ENCODE measurements at places on chromosomes 7 and 10.
A peak's percentile ranks its signal among the peaks of the same experiment; 100 is the strongest.

- DNase-seq = no peak
These were observed 12.8 kb downstream of the SCRN1 start for GRCh38 chr7:29976673-29977415.

DNA sequence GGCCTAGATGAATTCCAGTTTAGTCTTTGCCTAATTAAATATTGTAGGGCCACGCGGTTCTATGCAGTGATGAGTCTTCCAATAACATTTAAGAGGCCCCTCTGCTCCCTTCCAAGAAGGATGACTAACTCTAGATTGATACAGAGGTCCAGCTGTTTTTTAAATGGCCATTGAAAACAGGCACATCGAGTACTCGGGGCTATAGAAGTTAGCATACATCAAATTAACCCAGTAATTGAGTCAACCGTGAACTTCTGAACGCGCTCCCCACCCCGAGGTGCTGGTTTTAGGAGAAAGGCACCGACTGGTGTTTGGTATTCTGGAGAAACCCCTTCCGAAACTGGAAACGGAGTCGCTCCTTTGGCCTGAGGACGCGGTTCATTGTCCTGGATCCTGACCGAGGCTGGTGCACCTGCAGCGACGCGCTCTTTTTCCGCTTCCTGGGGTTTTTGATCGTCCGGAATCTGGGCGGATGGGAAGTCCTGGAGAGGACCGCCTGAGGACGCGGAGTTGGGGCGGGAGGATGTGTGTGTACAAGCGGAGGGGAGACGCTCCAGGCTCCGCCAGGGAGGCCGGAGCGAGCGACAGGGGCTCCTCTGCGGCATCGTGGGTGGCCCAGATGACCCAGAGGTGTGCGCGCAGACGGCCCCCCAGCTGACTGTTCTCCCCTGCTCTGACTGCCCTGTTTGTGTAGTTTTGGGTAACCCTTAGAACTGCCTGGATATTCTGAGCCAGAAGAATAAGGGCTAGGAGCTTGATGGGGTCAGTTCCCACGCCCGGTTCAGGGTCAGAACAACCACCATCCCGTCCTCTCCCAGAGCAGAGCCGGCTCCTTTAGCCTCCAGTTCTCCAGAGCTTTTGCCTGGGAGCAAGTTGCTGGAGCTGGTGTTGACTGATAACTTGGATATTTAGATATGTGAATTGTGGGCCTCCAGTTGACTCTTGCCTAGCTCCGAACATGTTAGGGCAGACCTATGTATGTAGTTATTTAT lies 711 bp downstream of the FAM221A start:
- no peak for DNase-seq

DNA sequence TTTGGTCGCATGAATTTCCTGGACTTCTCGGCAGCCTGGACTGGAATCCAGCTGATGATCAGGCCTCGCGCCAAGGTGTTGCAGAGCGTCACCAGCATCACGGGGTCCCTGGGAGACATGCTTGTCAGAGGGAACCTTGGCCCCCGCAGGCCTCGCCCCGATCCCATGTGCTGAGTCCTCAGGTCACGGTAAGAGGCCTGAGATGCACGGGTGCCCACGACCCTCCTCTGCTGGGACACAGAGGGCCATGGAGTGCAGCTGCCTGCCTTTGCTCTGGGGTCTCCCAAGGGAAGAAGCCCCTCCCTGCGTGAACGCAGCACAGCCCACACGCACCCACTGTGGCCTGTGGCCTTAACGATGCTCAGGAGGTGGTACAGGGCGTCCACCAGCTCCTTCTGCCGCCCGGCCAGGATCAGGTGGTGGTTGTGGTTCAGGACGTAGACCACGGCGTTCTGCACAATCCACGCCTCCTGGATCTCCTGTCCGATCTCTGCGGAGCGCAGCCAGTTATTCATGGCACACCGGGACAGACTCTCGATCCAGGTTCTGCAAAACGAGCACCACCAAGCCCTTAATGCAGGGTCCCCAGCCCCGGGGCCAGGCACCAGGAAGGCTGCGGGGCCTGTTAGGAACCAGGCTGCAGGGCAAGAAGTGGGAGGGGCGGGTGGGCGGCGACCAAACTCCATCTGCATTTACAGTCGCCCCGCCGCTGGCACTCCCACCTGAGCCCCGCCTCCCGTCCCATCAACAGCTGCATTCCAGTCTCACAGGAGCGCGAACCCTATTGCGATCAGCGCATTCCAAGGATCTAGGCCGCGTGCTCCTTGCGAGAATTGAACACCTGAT lies 29.4 kb downstream of the CFAP46 start:
- no peak for DNase-seq

DNA sequence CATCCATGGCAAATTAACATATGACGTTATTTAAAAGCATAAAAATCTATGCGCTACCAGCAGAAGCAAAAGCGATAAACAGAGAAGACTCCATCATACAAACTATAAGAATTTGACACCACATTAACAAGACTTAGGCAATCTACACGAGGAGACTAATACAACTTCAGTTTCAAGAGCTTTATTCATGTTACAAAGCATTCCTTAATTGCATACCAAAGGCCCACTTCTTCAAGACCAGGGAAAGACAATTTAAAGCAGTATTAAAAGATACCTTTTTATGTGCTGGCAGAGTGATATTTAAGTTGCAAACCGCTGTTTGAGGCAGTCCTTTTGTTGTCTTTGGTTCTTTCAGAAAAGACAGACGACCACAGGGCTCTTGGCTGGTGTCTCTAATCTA lies 176.0 kb upstream of the CCDC6 start:
- no peak for DNase-seq

GRCh38 chr7:68776326-68776725 lies 821.9 kb upstream of the AUTS2 start:
- no peak for DNase-seq

DNA sequence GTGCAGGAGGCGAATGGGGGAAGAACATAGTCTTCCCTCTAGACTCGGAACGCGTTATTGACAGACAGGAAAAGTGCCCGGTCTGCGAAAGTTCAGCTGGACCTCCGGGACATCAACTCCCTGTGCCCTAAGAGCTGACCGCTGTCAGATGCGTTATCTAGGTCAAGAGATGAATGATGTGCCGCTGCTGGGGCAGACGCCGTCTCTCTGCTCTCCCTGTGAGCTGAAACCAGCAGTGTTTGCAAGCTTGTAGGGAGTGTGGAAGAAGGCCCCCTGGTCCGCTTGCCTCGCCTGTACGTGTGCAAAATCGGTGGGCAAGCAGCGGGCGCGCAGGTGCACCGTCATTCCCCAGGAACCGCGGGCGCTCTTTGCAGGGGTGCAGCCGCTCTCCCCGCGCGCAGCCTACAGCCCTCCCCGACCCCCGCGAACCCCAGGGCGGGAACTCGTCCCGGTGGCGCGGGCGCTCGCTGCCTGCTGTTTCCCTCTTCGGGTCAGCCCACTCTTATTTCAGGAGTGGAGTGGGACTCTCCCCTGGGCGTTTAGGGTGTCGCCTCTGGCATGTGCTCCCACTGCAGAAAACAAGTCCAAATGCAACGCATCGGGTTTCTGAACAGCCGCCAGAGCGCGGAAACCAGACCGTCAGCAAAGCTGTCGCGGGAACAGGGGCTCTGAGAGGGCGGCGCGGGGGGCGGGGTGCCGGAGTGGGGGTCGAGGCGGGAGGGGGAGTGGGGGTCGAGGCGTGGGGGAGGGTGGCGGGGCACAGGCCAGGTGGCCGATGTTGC lies 1.8 kb upstream of the PFKFB3 start:
- no peak for DNase-seq

GRCh38 chr7:132116369-132116768 lies 459.9 kb downstream of the PLXNA4 start:
- DNase-seq = peak; percentile 61

Measured in amniotic stem cell (primary cell).